CD8-positive, alpha-beta memory T cell (primary cell): ENCODE measurements at places on chromosomes 2 and 18.
A peak's percentile ranks its signal among the peaks of the same experiment; 100 is the strongest.

DNA sequence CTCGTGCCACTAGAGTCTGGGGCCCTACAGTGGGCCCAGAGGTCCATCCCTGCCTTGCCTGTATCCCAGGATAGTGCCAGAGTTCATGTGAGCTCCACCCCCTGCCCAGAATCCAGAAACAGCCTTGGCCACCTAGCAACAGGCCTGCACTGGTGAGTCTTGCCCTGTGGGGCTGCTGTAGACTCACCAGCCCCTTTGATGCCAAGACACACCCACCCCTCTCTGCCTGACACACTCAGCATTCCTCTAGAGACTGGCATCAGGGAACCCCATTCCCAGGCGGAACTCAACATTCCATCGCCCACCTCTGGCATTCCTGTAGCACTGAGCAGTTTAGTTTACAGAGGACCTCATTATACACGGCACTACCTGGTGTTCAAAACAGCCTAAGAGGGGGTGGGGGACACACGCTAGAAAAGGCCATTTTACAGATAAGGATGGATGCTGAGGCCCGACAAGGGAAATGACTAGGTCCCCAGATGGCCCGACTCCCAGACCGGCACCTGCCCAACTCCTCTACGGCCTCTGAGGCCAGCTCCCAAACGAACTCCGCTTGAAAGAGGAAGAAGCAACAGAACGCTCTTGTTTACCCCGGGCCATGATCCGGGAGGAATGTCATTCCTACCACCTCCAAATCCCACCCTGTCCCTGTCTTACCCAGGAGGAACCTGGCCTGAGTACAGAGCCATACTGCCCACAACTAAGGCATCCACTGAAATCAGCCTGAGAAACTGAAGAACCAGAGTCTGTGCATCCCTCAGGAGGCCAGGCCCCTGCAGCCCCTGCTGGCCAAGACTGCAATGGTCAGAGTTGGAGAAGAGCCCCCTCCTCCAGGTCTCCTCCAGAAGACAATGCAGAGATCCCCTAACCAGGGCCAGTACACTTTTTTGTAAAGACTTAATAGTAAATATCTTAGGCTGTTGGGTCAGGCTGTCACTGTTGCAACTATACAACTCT is 180.2 kb downstream of the TNS1 start:
- no peak for DNase-seq

DNA sequence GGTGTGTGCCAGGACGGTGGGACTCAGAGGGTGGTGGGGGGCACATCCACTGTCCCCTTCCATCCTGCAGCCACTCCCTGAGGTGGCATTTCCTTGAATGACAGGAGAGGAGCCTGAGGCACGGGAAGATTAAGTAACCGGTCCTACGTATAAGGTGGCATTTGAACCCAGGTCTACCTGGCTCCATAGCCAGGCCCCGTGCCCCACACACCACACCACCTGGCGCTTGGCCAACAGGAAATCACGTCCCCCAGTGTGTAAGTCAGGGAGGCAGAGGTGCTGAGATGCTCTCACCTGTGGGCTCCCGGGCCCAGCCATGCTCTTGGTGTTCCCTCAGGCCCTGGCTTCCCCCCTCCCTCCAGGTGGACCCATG is 53.7 kb downstream of the HPCAL1 start:
- DNase-seq: no peak

- no peak for DNase-seq
Measured at GRCh38 chr2:204049635-204050034, 113.1 kb downstream of the ICOS start.

DNA sequence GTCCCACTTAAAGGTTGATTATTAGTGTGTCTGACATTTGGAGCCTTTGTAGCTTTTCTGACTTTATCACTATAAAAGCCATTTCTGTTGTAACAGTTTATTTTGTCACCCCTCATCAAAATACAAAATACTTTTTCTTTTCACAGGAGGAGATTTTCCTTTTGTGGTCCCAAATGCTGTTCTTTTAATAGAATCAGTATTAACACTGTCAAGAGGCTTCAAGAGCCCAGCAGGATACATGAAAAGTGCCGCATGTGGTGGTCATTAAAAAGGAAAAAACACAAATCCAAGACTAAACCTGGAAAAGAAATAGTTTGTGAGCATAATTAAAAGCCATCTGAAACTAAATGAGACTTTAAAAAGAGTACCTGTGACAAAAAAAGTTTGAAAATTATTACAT is 515.7 kb downstream of the DCDC2C start:
- no peak for DNase-seq

DNA sequence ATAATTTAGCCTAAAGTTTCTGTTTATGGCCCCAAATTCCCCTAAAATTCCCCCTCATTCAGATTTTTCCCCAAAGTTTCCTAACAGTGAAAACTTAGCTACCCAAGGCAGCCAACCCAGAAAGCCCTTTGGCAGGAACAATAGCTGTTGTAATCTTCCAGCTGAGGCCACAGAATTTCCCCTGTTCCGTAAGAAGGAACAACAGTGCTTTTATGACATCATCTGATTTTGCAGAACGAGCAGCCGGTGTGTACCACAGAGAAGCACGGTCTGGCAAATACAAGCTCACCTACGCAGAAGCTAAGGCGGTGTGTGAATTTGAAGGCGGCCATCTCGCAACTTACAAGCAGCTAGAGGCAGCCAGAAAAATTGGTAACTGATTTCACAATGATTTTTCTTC is 6.3 kb downstream of the TNFAIP6 start:
- DNase-seq: no peak

GRCh38 chr2:197137231-197137630 is 173.3 kb downstream of the ANKRD44 start:
- DNase-seq: no peak

- DNase-seq: no peak
Measured at GRCh38 chr2:56077359-56077915, 106.4 kb upstream of the CCDC85A start.

DNA sequence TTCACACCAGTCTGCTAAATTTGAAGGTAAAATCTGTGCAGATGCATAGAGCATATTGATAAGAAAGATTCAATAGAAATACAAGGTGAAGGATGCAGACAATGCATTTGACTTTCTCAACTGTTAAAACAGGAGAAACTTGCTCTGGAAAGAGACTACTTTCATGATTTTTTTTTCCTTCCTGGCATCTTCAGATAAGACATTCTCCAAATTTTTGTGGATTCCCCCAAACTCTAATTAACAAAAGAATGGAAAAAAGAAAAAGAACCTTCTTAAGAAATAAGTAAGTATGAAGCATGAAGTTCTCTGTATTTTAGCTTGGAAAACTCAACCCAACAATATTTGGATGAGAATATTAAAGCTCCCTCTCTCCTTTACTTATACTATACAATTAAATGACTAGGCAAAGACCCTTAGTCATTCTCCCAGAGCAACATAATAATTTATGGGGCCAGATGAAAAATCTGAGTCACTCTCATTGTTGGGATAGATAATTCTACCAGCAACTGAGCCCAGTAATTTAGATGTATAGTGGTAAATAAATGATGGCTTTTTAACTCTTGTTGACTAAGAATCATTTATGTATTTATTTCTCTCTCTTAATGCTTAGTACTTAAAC is 298.7 kb upstream of the COL3A1 start:
- no peak for DNase-seq

GRCh38 chr2:118123561-118124232 is 35.4 kb downstream of the INSIG2 start:
- DNase-seq: no peak

GRCh38 chr18:58714259-58714658 is 43.0 kb downstream of the MALT1 start:
- DNase-seq: no peak

GRCh38 chr18:61754039-61754583 is 138.7 kb downstream of the RNF152 start:
- DNase-seq: no peak

- no peak for DNase-seq
Measured at GRCh38 chr2:168239281-168239680, 8.1 kb downstream of the STK39 start.

DNA sequence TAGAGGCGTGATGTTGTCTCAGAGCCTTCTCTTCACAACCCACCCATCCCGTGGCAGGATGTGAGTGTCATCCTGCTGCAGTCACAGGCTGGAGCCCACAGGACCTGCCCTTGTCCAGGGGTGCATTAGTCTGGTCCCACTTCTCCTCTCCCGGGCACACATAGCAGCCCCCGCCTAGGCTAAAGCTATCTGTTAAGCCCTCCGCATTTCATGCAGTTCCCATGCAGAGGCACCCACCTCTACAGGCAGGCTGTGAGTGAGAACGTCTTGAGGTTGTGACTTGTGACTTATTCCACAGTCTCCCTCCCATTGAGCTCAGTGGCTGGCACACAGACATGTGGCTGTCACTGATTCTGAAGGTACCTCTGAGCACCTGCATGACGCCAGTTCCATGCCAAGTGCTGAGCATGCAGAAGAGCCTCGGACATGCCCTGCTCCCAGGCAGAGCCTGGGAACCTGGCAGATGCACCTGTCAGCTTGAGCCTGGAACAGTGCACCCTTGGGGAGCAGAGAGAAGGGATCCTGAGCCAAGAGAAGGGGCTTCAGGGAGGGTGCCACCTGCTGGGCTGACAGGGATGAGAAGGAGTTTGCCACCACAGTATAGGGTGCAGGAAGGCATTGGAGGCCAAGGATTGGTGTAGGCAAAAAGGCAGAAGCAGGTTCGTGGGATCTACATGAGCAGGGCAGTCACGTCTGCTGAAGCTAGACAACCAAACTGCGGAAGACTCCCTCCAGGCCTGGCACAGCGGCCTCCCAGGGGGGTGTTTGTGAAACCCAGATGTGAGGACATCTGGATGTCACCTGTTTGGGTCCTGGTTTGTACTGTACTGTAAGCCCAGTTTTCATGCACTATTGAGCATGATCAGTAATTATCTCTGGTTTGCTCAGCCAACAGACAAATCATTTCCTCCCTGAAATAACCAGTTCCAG is 213.6 kb downstream of the GLI2 start:
- no peak for DNase-seq

- DNase-seq: no peak
Measured at GRCh38 chr2:110768591-110768990, 36.2 kb downstream of the ACOXL start.

DNA sequence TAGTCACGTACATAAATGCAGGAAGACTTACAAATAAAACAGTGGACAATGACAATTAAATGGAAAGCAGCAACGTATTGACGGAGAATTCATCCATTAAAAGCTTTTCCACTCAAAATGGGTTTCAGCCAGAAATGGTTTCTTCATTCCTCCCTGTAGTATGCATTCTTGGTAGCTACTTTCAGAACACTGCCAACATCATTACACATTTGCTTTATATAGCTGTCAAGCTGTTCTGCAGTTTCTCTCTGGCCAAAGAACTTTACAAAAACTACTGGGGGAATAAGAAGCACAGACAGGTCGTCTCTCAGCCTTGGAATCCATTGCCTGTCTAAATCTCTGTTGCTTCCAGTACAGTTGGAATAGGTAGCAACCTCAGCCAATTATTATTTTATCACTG is 84.1 kb upstream of the NCKAP5 start:
- no peak for DNase-seq

GRCh38 chr2:114056294-114057143 is 166.6 kb downstream of the ACTR3 start:
- no peak for DNase-seq

- DNase-seq: peak; percentile 34
Measured at GRCh38 chr2:11746807-11747459, 501 bp downstream of the LPIN1 start.

DNA sequence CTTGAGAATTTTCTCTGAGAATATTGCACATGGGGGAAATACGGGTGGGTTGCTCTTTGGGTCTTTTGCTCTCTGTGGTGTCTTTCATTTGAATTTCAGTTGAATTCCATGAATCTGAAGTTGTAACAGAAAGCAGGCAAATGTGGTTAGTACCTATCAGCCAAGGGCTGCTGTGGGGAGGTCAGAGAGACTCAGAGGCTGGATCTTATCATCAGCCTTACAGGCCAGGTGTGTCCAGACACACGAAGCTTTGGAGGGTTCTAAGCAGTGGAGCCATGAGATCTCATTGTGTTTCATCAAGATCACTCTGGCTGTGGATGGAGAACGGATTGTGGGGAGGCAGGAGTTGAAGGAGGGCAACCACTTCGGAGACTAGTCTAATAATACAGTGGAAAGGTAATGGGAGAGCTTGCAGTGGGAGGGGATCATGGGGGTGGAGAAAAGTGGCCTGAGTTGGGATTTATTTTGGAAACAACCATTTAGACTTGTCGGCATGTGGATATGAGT is 68.1 kb downstream of the GNAL start:
- no peak for DNase-seq

DNA sequence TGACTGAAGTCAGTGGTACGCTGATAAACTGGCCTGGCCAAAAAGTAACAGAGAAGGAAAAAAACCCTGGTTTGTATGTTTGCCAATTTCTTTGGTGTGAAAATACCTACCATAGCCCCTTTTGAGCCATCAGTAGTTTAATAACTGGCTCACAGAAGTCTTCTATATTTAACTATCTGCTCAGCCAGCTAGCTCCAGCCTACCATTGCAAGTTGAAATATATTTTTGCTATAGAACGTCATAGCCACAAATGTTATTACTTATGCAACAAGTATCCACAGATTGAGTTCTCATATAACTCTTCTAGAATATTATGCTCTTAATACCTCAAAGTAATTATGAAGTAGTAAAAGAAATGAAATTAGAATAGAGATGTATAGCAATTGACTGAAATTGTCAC is 25.2 kb downstream of the RPE start:
- DNase-seq: no peak

- no peak for DNase-seq
Measured at GRCh38 chr2:102451968-102452367, 21.1 kb upstream of the SLC9A4 start.

GRCh38 chr2:29293830-29294438 is 178.7 kb downstream of the CLIP4 start:
- DNase-seq: no peak
